ENCODE measurements at places on chromosomes 5 and 9.

DNA sequence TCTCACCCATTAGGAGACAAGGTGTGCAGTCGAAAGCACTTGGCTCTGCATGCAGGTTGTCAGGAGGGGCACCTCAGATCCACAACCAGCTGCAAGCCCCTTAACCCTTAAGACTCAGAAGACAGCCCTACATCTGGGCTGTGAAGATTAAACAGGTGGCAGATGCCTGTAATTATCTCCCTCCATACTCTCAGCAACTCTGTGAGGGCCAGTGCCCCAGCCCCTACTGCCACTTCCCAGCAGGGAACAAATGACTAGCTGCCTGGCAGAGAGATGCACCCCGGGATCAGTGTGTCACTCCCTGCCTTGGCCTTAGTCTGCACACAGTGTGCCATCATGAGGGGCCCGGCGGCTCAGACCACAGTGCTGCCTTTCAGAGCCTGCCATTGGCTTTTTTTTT, 42.0 kb downstream of the CRB2 start:
- no peak for DNase-seq

DNA sequence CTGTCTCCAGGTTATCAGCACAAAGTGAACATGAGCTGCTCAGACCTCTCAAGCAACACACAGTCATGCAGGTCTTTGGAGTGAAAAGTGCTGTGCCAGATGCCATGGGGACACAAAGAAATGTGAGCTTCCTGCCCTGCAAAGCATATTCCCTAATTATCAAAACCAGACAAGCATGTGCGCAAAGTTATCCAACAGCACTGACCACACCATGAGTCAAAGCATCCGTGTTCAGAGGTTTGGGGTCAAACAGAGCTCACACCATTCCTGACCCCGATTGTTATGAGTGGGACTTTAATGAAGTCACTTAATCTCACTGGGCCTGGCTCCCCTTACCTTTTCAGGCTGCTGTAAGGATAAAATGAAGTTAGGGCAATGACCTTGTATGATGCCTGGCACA, 138.5 kb downstream of the SLIT3 start:
- DNase-seq: no peak

DNA sequence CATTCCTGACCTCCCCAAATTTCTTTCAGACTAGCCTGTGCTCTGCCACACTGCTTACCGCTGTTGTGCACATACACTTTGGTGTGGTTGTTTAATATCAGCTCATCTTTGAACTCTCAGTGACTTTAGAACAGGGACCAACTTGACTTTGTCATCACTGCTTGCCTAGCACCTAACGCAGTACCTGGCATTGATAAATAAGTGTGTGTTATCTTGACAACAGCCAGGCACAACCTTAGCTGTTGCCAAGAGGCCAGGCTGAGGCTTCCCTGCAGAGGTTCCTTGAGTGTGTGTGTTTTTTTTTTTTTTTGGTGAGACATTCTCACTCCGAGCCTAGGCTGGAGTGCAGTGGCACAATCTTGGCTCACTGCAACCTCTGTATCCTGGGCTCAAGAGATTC, 41.0 kb upstream of the SLC28A3 start:
- DNase-seq: no peak

GRCh38 chr9:83466877-83467276, 71.3 kb downstream of the FRMD3 start:
- DNase-seq: no peak

DNA sequence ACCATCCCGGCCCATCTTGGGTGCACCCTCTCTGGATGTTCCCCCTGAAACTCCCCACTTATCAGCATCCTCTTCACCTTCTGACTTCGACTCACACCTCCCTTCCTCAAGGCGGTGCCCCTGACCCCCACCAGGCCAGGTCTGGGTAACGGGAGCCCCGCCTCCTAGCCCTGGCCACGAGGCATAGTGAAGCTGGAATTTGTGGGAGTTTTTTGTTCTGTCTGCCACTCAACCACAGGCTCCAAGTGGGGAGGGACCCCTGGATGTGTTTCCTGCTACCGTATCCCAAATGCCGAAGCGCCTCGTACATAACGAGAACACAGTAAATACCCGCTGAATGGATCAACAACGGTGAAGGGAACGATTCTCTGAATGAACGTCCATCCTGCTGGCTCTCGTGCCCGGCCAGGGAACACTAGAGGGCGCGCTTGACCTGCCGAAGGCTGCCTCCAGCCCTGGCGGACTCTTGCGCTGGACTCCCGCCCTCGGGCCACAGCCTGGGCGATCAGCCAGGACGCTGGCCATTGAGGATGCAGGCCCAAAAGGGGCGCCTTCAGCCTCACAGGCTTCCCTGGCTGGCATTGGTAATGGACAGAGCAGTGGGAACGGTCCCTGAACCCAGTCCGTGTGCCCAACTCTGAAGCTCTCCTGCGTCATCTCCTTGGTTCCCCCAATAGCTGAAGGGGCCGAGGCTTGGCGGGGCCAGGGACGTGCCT, 47.3 kb upstream of the PHYKPL start:
- DNase-seq: peak; percentile 63

GRCh38 chr5:139151902-139152301, 46.3 kb downstream of the SIL1 start:
- no peak for DNase-seq

GRCh38 chr5:143135832-143136551, 267.5 kb downstream of the NR3C1 start:
- DNase-seq: no peak

DNA sequence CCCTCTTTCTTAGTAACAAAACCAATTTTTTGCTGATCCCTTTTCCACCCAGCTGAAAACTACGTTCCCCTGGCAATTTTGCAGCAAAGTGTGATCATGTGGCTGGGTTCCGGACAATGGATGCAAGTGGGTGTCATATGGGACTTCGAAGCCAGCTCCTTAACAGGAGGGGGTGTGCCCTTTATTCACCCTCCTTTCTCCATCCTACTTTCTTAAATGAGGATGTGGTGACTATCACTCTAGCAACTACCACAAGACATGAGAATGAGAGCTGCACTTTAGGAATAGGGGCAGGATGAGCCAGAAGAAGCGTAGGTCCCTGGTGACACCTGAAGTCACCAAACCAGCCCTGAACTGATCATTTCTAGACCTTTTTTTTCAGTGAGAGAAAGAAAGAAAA, 58.9 kb downstream of the IRF1 start:
- no peak for DNase-seq

DNA sequence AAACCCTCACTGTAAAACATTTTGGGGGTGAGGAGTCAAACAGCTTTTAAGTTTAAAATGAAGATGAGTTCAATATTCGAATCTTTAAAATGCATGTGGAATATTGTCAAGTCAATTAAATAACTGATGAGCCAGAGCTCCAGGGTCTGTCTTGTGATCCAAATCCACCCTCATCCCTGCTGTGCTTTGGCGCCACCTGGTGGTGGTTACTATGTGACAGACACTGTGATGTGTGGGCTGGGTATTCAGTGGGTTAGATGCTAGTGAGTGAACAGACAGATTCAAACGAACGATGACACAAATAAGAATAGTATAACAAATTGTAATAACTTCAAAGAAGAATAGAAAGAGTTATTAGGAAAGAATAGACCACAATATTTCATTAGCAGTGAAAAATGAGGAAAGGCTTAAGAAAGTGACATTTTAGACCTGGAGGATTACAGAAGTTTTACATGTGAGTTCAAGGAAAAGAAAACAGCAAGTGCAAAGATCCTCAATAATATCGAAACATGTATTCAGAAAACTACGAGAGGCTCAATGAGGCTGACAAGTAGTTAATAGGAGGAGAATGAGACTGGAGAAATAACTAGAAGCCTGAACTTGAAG, 51.4 kb upstream of the CHSY3 start:
- DNase-seq: peak; percentile 56

- DNase-seq: no peak
These were observed 10.7 kb downstream of the OR1L8 start for GRCh38 chr9:122572456-122572855.

GRCh38 chr9:129446828-129447550, 173.9 kb downstream of the C9orf50 start:
- DNase-seq: no peak

DNA sequence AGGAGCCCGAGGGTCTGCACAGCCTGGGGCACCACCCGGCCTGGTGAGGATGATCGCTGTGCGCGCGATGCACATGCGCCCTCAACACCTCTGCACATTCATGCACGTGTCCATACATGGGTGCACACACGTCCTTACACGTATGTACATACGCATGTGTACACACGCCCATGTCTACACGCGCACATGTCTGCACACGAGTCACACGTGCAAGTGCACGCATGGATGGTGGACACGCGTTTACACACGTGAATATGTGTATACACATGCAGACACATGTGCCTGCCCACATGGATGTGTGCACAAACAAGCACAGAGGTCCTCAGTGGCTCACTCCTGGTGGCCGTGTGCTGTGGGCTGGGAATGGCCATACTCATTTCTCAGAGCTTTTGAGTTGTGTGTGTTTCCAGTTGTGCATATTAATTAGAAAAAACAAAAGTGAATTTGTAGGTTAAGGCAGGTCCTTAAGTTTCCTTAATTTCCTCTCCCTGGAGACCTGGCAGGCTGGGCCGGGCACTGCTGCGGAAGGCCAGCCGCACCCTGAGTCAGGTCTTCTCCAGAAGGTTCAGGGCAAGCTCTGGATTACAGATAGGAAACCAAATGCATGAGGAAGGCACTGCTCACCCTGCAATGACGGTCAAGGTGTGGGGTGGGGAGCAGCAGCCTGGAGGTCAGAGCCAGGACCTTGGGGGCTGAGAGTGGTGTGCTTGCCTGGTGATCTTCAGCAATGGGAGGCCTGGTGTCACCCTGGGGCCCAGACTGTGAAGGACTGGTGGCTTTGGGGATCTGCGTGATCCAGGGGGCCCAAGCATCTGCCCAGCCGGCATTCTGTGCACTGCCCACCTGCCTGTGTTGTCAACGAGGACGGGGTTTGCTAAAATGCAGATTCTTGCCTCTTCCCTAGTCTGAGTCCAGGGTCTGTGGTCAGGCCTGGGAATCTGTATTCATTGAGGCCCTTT, 1.3 kb upstream of the RNU6ATAC start:
- DNase-seq: no peak

- DNase-seq: no peak
These were observed 139.8 kb downstream of the ESM1 start for GRCh38 chr5:54845567-54845941.

Data from right renal cortex interstitium (tissue), 3 donors.